H54 (cell line): ENCODE measurements at places on chromosomes 3 and 15.

- no peak for DNase-seq
Observed at GRCh38 chr3:19540464-19540863, 392.2 kb downstream of the KCNH8 start.

GRCh38 chr3:134991003-134991402, 195.9 kb downstream of the EPHB1 start:
- no peak for DNase-seq

- DNase-seq = no peak
Observed at GRCh38 chr3:38009807-38010591, 19.4 kb downstream of the VILL start.

- peak; percentile 52 for DNase-seq
Observed at GRCh38 chr3:15645740-15646501, 44.4 kb downstream of the BTD start.

GRCh38 chr3:17882981-17883380, 140.6 kb upstream of the TBC1D5 start:
- DNase-seq = no peak

GRCh38 chr15:43957724-43958123, 130.9 kb downstream of the WDR76 start:
- no peak for DNase-seq

GRCh38 chr15:93899817-93900216, 331.5 kb upstream of the MCTP2 start:
- no peak for DNase-seq

GRCh38 chr3:184129012-184129411, 6.1 kb upstream of the EIF2B5 start:
- peak; percentile 34 for DNase-seq

GRCh38 chr3:51691021-51691420, 15.8 kb upstream of the GRM2 start:
- DNase-seq = no peak

- DNase-seq = no peak
Observed at GRCh38 chr3:150447631-150448465, 39.8 kb downstream of the TSC22D2 start.
